ENCODE measurements at places on chromosomes 6 and 20.

DNA sequence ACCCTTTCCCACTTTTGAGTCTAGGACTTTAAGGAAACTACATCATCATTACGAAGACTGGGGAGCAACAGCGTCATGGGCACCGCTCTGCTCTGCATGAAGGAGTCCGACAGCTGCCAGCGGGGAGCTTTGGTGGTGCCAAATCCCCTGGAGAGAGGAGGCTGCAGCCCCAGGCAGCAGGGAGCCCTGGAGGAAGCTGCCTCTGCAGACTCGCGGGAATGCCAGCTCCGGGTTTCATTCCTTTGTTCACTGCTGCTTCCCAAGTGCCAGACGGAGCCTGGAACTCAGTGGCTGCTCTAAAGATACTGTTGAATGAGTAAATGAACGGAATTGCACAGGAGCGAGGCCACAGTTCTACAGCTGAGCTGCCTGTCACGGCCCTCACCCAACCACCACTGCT is 196.5 kb upstream of the THBS2 start:
- DNase-seq: no peak

GRCh38 chr20:41063442-41063841 is 34.8 kb downstream of the TOP1 start:
- no peak for DNase-seq

GRCh38 chr6:149482545-149483333 is 2.1 kb downstream of the ZC3H12D start:
- no peak for DNase-seq

GRCh38 chr6:36501686-36502085 is 45.6 kb downstream of the STK38 start:
- DNase-seq: no peak

GRCh38 chr6:95240514-95240913 is 336.8 kb upstream of the MANEA start:
- DNase-seq: no peak

- DNase-seq: no peak
Measured at GRCh38 chr20:54668271-54669039, 193.1 kb downstream of the DOK5 start.

GRCh38 chr6:97292671-97293070 is 9.7 kb upstream of the MMS22L start:
- DNase-seq: no peak
